ENCODE measurements at places on chromosomes 11 and 22.

DNA sequence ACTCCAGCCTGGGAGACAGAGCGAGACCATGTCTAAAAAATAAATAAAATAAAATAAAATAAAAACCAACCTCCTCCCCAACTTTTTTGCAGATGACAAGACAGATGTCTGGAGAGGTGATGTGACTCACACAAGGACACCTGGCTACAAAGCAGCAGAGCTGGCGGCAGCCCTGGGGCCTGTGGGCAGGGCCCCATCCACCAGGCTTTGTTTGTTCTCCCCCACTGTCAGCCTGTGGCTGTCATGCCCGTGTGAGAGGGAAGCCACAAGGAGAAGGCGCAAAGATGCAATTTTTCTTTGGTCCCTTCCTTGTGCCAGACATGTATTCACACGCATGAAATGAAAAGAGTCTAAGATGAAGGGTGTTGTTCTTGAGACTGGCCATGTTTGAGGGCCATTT is 16.6 kb downstream of the CD59 start:
- DNase-seq: no peak

DNA sequence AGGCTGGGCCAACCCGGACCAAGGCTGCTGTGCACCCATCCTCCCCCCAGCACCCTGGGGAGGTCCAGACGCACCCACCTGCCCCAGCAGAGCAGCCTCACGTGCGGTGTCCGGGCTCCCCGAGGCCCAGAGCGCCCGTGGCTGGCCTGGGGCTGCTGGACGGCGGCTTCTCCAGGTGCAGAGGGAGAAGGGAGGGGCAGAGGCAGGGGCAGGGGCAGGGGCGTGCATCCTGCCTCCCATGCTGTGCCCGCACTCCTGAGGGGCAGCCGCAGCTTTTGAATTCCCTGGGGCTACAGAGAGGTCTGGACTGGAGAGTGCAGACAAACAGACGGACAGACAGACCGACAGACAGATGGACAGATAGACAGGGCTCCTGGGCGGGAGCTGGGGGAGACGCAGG is 83.6 kb upstream of the PRR5 start:
- no peak for DNase-seq

DNA sequence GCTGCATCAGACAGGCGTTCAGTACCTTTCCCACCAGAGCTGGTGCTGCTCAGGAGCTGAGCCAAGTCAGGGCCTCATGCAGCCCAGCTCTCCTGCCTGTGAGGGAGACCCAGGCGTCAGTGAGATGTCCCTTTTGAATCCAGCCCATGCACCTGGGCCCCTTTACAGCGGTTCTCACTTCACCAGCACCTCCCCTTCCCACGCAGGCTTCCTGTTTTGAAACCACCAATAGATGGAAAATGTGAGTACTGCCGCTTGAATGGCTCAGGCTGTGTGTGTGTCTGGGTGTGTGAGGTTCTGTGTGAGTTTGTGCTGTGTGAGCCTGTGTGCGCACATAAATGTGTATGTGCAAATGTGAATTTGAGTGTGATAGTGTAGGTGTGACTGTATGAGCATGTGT is 88.4 kb downstream of the UBASH3B start:
- peak; percentile 30 for DNase-seq

DNA sequence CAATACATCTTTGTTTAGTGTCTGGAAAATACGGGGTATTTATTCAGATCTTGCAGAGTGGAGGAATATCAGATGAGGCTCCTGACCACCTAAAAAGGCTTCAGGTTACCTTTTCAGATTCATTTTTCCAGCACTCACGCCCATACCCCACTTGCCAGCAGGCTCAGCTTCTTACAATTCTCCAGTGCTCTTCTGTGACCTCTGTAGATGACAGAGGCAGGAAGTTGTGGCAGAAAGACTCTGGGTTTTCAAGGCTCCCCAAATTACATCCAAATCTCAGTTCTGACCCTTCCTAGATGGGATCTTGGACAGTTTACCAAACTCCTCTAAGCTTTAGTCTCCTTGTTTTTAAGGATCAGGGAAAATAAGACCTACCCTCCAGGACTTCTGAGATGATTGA is 61.1 kb downstream of the SYTL2 start:
- no peak for DNase-seq

- no peak for DNase-seq
These were observed 18.0 kb downstream of the PAAF1 start for GRCh38 chr11:73894725-73895335.

DNA sequence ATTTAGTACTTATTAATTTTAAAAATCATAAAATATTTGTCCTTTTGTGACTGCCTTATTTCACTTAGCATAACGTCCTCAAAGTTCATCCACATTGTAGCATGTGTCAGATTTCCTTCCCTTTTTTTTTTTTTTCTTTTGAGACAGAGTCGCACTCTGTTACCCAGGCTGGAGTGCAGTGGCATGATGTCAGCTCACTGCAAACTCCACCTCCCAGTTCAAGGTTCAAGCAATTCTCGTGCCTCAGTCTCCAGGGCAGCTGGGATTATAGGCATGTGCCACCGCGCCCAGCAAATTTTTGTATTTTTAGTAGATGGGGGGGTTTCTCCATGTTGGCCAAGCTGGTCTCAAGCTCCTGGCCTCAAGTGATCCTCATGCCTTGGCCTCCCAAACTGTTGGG is 10.6 kb downstream of the RAB6A start:
- no peak for DNase-seq

DNA sequence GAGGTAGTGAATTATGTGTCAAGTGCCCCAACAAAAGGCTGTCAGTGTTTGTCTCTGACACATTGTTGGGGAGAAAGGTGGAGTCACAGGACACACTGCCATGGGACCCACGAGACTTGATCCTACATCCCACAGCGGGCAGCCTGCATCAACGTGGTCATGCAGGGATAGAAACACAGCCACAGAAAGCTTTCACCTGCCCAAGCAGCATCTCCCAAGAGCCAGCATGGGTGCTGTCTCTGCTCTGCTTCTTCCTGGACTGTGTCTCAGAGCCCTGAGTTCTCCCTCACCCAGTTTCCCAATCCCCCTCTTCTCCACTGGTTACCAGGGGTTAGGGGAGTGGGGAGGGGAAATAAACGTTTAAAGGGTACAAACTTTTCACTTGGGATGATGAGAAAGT is 97.2 kb downstream of the VPREB1 start:
- DNase-seq: no peak

DNA sequence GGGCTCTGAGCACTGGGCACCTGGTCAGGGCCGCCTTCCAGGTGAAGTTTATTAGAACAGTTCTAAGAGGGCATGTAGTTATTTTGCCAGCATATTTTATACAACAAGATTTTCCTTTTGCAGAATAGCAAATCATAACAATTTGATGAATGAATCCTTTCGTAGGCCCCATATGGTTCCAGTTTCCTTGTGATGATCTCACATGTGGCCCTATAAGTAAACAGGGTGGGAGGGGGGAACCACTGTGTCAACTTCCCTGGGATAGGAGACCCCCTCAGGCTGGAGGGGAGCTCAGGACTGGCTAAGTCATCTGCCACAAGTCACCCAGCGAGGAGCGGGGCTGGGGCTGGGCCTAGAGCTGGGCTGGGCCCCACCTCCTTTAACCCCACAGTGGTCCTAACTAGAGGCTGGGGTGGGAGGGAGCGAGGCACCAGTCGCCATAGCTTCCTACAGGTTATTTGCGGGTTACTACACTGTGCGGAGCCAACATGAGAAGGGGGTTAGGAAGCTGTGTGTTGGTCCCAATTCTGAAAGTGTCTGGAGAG is 4.2 kb downstream of the FBLN1 start:
- DNase-seq: no peak

GRCh38 chr22:38030311-38031133 is 26.7 kb upstream of the PICK1 start:
- no peak for DNase-seq

- DNase-seq: no peak
These were observed 15.3 kb downstream of the TUG1 start for GRCh38 chr22:30984317-30984716.

DNA sequence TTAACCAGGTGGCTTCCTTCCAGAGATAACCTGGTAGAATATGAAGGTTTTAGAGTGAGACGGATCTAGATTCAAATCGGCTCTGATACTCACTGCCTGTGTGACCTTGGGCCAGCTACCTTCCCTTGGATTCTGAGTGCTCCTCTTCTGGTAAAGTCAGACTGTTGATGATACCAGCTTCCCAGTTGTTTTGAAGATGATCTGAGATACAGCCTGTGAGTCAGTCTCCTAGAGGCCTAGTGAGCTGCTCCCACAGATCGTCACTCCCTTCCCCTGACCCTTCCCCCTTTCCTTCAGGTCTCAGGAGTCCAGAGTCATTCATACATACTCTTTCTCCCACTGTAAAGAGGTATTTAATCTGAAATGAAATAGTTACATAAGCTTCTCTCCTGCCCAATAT is 207.8 kb downstream of the GRIK4 start:
- DNase-seq: no peak

DNA sequence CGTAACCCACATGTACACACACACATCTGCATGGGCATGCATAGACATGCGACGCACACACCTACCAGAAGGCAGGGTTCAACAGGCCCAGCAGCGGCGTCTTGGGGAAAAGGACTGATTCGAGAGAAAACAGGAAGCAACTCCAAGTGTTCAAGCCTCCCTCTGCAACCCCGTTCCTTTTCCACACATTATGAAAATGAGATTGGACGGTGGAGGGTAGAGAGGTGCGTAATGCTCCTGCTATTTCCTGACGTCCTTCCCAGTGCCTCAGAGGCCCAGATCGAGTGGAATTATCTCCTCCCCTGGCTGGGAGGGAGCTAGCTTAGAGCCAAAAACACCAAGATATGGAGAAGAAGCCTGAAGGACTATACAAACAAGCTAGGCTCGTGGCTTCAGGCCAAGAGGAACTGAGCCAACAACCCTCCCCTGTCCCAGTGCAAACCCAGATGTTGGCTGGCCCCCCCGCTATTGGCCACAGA is 289.2 kb downstream of the MN1 start:
- no peak for DNase-seq

- peak; percentile 11 for DNase-seq
These were observed 42.2 kb upstream of the FAM181B start for GRCh38 chr11:82775736-82776346.

DNA sequence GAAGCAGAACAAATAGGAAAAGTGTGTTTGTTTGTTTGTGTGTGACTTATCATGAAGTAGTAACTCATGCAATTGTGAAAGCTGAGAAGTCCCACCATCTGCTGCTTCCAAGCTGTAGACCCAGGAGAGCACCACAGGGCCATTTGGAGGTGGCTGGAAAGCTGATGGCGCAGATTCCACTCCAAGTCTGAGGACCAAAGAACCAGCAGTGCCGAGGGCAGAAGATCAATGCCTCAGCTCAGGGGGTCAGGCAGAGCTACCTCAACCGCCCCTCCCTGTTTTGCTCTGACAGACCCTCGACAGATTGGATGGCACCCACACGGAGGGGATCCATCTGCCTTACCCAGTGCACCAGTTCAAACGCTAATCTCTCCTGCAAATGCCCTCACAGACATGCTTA is 896.2 kb downstream of the BRD1 start:
- no peak for DNase-seq

DNA sequence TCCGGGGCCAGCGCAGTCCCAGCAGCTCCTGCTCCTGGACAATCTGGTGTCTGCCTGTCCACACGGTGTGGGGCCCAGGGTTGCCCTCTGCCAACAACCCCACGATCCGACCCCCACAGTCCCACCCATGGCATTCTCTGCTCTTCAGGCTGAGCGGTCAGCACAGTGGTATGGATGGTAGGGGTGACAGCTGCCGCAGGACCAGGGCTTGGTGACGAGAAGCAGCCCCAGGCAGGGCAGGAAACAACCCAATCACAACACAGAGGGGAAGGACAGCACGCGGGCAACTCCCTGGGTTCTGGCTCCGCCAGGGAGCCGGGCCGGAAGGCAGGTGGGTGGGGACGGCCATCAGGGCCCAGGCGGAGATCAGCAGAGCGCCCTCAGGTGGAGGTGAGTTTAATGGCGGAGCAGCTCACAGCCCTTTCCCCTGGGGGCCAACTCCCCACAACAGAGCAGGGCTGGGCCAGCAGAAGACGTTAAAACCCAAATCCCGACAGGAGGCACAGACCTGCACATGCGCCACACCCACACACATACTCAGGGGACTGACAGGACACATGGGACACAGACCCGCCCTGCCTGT is 5.3 kb upstream of the CHADL start:
- no peak for DNase-seq

DNA sequence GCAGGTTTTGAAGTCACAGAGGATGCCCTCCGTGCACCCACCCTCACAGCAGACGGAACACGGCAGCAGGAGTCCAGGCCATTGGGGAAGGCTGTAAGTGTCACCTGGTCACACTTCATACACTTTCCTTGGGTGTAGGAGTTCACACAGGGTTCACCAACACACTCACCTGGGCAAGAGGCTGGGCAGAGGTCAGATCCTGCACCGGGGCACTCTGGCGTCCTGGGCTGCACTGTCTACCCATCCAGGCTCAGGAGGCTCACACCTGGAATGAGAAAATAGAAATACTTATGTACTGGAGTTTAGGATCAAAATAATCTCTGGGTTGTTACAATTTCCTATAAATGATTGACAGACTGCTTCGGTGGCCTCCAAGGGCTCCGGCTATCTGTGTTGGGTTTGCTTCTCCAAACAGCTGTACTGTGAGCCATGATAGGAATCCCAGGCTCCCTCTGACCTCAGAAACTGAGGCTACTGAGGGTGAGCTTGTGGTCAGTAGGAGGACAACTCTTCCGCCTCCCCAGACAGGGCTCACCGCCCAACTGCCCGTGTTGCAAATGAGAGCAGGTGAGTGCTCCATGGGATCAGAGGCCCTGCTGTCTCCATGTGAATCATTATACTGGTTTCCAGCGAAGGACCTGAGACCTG is 20.1 kb upstream of the CARS1 start:
- DNase-seq: no peak

GRCh38 chr11:81915045-81915444 is 818.6 kb downstream of the FAM181B start:
- no peak for DNase-seq

GRCh38 chr22:41830174-41830573 is 2.7 kb upstream of the SREBF2 start:
- DNase-seq: no peak

GRCh38 chr11:85281550-85281949 is 345.6 kb downstream of the DLG2 start:
- no peak for DNase-seq

GRCh38 chr11:134501406-134502152 is 89.5 kb upstream of the B3GAT1 start:
- DNase-seq: no peak

GRCh38 chr11:45643598-45644260 is 21.7 kb downstream of the CHST1 start:
- no peak for DNase-seq

DNA sequence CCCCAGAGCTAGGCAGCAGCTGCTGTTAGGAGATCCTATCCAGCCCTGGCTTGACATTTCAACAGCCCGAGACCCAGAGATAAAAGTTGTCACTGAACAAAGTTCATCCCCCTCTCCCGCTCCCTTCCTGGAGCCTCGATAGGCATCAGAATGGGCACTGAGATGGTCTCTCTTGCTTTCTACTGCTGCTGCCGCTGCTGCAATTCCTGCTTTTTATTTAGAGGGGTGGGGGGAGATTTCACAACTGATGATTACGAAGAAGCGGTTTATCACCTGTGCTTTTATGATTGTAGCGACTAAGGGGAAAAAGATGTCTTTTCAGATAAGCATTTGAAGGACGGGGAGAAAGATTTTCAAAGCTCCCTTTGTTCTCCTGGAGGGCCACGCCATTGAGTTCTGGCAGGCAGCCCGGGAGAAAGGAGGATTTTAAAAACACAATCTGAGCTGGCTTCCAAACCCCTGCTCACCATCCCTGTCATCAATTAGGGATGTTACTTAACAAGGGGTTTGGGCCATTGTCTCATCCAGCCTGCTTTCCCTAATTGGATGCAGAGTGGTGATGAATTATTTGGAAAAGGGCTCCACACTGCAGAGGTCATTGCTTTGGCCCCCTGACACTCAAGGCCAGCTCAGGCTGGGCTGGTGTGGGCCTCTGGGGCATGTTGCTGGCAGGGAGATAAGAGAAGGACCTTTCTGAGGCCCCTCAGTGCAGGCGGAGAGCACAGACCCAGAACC is 344.7 kb downstream of the BUD13 start:
- no peak for DNase-seq
